ENCODE measurements at places on chromosomes 5 and 9. TPM values are rescaled to one million over a fixed set of nuclear protein-coding genes. Genes with fewer than 3 reads are reported as not detected.

- DNase-seq = peak; percentile 80
These were observed 22.2 kb downstream of the COL27A1 start for GRCh38 chr9:114177423-114178064.

DNA sequence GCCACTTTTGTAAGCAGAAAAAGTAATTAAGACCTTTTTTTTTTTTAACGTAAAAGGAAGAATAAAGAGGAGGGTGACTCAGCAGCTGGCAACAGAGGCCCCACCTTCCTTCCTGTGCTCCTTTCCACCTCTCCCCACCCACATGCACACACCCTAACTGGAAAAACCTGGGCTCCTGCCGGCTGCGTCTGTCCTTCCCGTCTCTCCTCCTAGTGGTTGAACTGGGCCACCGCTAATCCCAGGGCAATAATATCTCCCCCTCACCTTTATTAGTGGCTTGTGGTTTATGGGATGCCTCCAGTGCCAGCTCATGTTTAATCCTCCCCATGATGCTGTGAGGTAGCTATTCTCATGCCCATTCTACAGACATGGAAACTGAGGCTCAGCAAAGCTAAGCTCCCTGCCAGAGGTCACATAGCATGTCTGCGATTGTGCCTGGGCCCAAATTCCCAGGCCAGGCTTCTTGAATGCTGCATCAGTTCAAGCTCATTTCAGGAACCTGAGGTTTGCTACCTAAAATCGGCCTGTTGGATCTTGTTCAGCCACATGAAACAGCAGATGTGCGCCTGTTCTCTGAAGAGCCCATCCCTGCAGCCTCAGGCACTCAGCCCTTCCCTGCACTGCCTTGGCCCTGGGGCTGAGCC is 60.9 kb upstream of the IL17B start:
- DNase-seq = peak; percentile 75

DNA sequence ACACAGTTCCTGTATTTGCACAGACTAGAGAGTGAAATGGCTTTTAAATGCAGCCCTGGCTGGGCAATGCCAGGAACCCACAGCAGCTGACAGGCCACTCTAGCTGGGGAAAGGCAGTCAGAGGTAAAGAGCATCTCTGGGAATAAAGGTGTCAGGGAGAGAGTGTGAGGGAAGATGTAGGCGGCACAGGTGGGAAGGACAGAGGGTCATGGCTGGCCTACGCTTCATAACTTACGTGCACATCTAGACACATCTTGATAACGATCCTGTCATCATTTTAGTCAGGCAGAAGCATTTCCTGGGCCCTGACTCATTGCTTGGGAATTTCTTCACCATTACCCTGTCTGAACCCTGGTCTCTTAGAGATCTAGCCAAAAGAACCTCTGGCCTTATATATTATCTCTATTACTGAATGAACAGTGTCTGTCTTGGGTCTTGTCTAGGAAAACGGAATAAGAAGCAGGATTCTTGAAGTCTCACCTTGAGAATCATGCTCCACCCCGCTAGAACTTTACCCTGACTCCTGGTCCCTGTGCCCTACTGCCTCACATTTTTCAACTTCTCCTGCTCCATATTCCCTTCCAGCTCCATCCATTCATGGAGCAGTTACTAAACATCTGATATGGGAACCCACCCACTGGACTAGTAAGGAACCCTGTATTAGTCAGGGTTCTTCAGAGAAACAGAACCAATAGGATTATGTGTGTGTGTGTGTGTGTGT is 106.4 kb upstream of the ELL2 start:
- peak; percentile 90 for DNase-seq

DNA sequence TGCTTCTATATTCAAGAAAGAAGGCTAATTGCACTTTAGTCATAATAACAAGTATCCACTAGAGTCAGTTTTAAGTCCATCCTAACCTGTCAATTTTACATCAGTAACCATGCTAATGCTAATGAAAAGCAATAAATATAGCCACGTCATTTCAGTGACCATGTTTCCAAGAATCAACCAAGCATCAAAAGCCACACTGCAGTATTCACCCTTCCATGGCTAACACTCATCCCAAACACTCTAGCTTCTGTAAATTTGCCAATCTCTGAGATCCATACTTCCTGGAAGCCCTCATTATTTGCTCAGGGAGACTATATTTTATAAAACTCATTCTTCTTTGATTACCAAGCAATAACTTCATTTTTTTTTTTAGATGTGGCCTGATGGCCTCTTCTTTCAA is 712.0 kb downstream of the CETN3 start:
- DNase-seq = no peak

DNA sequence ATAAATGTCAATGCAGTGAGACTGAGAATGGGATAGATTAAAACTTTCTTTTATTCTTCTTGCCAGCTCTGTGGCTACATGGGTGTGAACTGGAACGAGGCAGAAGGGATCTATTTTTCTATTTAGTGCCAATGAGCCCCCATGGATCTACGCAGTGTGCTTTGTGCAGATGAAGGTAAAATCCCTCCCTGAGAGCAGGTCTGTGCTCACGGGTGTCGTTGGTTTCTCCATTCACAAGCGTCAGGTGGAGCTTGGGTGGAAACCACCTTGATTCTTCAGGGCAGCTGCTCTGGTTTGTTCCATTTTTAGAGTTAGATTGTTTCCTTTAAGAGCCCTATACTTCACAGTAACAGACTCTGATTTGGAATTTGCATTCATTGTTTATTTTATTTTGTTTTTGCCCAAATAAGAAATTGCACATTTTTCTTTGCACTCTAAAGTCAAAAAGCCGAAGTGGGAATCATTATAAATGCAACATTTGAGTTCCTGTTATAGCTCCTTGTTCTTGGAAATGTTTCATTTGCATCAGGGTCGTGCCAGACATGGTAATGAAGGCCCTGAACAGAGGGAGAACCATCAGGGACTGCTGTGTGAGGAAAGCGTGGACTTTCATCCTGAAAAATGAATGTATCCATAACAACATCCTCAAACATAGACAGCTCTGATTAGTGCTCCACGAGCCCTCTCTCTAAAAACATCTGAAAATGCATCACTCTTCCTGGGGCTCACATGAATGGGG is 31.1 kb upstream of the BICD2 start:
- no peak for DNase-seq

GRCh38 chr9:14278291-14278721 is 35.6 kb downstream of the NFIB start:
- DNase-seq = peak; percentile 15

The RABL6 gene
- 92.7 TPM for total RNA-seq

Data from HFFc6 (cell line).